ENCODE measurements at places on chromosomes 16 and 17.
A peak's percentile ranks its signal among the peaks of the same experiment; 100 is the strongest.

GRCh38 chr17:3635474-3636153 is 436 bp downstream of the SHPK start:
- DNase-seq = no peak

- no peak for DNase-seq
Measured at GRCh38 chr17:17868641-17869522, 32.1 kb upstream of the SREBF1 start.

DNA sequence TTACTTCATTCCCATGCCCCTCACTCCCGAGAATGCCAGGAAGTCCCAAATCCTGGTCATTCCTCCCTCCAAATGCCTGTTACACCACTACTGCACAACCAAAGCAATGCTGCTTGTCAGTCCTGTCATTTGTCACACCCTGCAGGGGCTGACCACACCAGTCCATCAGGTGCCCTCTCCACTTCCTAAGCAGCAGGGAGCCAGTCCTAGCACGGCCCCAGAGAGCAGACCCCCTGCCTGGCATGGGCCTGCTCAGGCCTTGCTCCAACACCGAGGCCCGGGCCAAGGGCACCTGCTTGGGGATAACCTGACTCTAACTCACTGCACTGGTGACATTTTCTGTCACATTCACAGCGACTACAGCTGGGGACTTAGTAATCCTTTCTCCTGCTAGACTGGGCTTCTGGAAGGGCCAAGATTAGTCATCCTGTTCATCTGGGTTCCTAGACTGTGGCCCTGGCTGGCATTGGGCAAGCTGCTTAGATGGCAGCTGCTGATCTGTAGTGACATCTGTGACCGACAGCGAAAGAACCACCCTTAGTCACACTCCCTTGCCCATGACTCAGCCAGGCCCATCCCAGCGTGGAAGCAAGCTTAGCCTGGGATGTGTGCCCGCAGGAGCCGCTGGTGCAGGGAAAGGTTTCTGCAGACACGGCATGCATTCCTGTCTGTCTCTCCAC is 5.4 kb downstream of the ALYREF start:
- no peak for DNase-seq

DNA sequence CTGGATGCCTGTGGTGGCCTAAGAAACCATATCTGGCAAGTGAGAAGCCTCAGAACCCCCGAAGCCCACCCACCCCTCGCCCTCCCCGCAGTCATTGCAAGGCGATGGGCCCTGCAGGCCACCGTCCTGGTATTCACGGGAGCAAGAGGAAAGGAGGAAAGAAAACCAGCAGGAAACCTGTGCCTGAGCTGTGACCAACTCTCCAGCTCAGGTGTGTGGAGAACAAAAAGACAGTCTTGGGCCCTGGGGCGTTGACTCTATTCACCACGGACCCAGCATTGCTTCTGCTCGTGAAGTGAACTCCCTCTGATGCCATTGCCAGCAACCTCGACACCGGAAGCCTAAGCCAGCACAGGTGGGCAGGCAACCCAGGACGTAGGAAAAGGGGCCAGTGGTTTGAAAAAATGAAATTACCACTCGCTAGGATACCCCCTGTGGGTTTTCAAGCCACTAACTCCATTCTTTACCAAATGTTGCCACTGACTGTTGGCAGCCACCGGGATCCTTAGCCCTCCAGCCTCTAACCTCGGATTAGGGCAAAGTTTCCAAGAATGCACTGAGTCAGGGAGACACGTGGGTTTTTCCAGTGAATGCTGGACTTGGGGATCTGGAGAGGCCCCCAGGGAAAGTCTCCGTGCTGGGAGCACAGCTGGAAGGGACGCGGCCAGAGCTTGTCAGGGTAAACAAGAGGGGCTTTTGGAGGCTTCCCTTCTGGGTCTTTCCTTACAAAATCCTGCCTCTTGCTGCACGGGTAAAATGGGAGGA is 25.1 kb downstream of the FA2H start:
- no peak for DNase-seq

DNA sequence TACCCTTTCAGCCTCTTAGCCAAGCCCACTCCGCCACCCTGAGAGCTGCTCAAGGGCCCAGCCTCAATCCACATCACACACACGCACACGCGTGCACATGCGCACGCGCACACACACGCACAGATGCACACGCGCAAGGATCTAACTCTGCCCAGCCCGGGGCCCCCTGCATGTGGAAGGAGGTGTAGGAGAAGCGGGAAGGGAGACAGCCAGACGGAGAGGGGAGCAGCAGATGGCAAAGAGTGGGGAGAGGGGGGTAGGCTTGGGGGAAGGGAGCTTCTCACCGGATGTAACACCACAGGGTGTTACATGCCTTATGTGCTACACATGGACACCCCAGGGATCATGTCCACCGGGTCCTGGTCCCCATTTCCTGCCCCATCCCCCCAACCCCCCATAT is 15.3 kb downstream of the DLG4 start:
- no peak for DNase-seq

GRCh38 chr17:37429453-37429852 is 22.8 kb downstream of the TADA2A start:
- DNase-seq = peak; percentile 33

GRCh38 chr16:78490431-78490830 is 391.0 kb downstream of the WWOX start:
- DNase-seq = no peak

DNA sequence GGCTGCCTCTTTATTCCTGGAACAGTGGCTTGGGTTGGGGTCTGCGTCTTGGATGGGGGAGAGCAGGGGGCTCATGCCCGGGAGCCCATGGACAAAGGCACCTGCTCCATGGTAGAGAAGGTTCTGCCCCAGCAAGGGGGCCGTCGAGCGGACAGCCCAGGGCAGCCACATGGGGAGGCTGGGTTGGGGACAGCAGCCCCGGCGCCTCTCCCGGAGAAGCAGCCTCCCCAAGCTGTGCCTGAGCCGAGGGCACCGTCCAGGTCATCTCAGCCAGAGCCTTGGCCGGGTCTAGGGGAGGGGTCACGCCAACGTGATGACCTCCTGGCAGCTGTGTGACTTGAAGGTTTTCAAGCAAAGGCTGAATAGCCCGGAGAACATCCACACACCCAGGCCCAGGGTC is 32.9 kb upstream of the GNG13 start:
- no peak for DNase-seq

DNA sequence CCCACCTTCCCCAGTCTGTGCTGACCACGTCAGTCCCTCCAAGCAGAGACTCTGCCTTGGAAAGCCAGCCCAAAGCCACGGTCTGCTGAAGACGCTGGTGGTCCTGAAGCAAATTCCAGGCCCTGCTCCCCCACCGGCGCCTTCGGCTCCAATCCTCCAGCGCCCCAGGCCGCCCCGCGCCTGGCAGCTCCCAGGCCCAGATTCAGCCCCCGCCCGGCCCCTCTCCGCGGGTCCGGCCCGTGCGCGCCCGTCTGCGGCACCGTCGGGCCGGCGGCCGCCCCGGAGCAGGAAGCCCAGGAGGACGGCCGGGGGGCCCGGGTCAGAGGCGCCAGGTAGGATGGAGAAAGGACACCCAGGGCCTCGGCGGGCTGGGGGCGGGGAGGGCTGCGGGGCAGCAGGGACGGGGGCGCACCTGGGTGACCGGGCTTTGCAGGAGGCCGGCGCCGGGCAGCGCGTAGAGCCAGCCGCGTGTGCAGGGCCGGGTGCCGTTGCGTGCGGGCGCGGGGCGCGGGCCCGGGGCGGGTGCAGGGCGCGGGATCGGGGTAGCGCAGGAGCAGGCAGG is 594 bp upstream of the SLC22A31 start:
- DNase-seq = no peak

DNA sequence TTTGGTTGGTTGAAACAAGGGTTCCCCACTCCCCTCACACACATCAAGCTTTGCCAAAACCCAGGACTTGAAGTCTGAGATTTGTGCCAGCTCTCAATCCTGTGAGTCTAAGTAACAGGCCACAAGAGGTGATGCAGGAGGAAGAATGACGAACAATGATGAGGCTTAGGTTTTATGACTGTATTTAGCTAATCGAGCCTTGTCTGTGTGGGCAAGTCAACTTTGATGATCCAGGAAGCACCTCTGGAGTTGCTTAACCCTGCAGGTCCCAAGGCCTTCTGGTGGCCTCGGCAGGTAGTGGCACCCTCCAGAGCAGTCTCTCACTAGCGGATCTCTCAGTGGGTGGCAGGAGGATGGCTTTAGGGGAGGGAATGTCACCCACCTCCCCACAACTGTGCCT is 28.7 kb downstream of the CDK5RAP3 start:
- DNase-seq = peak; percentile 67

DNA sequence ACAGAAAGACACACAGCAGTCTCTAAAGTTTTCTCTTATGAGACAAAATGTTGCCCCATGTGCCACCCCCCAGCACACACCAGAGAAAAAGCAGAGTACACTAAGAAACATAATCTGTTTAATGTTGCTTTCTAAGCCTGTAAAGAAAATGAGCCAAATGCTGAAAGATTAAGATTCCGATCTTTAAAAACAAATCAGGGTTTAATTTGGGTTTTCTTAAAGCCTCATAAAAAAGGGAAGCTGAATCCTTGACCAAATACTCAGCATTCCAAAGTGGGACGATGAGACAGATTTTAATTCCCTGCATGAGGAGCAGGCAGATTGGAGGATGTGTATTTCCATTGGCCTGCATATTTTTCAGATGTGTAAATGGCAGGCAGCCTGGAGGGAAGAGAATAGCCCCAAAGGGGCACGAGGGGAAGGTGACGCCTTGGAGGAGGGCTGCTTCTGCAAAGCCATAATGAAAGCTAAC is 118.4 kb downstream of the COPRS start:
- peak; percentile 53 for DNase-seq

DNA sequence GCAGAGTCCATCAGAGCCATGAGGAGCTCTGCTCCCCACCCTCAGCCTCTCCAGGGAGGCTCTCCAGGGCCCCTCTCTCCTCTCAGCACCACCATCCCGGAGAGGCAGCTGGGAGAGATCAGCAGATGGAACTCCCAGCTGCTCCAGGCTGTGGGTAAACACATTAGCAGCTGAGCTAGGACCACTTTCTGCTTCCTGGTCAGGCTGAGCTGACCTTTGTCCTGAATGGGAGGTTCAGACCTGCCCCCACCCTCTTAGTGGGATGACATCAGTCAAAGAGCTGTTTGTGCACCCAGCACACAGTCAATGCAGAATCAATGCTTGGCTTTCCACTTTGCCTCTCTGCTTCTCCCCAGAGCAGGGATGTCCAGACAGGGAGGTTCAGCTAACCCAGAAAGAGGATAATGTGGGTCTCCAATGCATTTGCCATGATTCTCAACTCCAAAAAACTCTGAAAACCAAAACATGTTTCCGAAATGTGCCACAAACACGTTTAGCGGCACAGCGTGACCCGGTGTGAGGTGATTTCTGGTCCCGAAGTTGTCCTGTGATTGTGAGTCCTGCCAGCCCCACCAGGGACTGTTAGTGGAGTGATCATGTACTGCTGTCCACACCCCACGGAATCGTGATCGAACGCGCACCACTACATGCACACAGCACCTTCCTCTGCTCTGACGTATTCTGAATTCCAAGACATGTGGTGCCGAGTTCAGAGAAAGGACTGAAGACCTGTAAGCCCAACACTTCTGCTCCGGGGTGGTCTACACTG is 6.7 kb downstream of the GPR142 start:
- no peak for DNase-seq

- peak; percentile 36 for DNase-seq
Measured at GRCh38 chr17:63950940-63951907, 19.1 kb upstream of the CD79B start.

- DNase-seq = no peak
Measured at GRCh38 chr16:1580956-1581355, 30.9 kb downstream of the IFT140 start.

GRCh38 chr16:22216191-22216831 is 10.2 kb downstream of the EEF2K start:
- no peak for DNase-seq

DNA sequence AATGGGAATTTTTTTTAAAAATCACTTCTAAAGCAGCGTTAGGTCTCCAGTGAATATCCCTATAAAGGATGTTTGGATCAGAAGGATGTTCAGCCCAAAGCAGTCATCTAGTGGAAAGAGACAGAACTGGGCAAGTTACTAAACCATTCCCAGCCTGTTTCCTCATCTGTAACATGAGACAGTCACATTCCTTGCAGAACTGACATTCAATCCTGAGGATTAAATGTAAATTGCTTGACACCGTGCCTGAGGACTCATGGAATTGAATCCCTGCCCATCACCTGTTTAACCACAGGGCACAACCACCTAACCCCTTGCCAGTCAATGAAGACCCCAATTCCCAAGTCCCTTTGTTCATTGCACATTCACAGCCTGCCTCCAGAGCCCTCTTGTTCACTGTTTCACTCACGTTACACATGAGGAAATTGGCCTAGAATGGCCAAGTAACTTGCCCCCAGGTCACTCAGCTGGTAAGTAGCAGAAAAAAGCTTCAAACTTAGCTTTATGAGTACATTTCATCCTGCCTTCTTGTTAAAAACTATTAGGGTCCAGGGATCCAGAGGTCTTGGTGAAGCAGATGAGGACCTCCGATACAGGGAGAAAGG is 1.4 kb downstream of the CMTM2 start:
- peak; percentile 66 for DNase-seq

DNA sequence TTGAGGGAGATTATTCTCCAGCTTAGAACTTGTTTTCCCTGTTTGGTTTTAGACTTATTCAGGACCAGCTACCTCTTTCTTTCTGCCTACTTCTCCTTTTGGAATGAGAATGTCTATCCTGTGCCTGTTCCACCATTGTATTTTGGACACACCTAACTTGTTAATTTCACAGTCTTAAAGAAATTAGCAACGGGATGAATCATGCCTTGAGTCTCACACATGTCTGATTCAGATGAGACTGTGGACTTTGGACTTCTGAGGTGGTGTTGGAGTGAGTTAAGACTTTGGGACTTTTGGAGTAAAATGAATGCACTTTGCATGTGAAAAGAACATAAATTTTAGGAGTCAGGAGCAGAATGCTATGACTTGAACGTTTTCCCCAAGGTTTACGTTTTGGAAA is 581.4 kb downstream of the CDH11 start:
- DNase-seq = no peak

DNA sequence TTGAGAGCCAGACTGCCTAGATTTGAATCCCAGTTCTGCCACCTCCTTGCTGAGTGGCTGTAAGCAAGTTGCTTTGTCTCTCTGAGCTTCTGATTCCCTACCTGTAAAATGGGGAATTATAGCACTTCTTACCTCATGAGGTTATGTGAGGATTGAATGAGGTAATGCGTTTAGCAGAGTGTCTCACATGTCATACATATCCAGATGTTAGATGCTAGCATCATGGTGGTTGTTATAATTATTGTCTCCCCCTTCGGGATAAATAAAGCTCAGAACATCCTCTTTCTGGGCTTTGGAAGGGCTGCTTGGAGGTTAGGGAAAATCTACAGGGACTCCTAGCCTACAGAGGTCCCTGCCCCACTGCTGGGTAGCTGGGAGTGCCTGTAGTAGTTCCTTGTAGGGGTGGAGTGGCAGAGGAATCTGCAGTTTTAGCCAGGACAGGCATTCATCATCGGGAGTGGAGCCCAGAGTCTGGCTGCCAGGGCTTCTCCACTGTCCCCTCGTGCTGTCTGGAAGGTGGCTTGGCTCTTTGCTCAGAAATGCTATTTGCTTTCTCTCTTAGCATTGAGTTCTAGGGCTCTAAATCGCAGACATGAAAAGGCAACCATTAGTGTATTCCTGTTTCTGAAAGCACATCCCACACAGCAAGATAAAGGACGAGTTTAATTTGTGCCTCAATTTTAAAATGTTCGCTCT is 137.9 kb upstream of the CACNG3 start:
- no peak for DNase-seq
